ENCODE measurements at places on chromosomes 16 and 17.

DNA sequence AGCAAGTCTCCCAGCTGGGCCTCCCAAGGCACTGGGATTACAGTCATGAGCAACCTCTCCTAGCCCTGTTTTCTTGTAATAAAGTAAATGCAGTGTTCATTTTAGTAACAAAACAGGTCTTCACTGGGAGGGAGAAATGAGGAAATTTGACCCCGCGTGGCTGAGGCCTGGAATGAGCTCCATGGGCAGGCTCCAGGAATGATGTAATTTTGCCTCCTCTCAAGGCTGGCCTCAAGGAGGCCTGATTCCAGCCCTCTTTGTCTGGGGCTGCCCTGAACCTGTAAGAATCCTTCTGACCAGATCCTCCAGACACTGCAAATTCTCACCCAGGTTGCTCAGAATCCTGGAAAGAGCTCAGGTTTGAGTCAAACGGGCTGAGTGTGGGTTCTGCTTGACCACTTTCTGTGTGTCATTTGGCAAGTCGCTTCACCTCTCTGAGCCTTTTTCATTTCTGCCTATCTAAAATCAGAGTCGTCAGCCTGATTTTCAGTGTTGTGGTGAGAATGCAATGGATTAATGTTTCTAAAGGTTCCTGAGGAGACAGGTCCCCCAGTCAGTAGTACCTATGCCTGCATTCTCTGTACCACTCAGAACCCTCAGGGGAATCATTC is 57.1 kb downstream of the RAB11FIP4 start:
- no peak for DNase-seq

- no peak for DNase-seq
These were observed 184.9 kb downstream of the HS3ST3A1 start for GRCh38 chr17:13416748-13417363.

DNA sequence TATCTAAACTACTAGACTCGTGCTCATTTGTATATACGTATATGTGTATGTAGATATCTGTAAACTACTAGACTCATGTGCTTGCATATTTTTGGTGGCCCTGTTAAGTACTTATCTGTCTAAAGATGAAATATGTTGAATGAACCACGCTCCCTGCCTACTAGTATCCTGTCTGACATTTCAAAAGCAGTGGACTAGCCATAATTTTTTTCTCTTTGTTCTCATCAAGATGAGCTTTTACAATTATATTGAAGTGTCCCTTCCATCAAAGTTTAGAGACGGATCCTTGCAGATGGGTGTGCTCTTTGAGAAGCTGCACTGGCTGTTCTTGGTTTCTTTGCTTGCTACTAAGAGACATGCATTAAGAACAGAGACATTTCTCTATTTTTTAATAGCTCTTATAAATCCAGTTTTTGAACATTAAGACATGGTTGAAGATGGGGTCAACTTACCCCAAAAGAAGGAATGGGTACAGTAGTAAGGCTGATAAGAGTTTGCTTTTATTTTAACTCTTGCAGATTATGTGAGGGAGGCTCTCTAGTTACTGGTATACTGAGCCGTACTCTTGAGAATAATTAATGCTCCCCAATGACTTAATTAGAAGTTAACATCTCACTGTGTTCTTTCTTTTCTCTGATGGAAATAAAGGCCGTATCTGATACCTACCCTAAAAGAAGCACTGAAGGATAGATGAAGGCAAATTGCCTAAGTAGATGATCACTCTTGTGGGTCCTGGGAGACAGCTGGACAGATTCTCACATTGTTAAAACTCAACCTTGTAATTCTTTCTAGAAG is 3.4 kb downstream of the CNTNAP4 start:
- no peak for DNase-seq

DNA sequence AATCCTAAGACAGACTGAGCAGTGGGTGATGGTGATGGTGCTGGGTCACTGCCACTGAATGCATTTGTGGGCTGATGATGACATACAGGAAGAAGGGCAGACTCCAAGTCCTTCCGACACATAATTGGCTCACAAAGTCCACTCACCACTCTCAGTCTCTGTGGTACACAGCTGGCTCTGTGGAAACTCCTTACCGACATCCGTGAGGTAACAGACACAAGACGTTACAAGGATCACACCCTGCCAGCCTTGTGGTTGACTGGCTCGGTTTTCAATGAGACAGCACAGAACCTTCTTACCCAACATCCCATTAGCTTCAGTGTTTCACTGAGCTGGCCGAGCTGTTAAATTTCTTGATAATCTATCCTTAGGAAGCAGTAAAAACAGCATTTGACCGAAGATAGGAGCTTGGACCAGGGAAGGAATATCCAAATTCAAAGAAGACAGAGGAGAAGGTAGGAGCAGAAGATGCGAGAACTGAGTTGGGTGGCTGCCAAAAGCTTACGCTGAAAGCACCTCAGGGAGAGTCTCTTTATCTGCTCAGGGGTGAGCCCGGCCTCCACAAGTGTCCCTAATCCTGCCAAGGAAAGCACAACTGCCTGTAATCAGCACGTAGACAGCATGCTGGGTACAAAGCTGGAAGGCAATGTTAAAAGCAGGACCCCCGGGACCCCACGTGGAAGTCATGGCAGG is 5.5 kb upstream of the MXRA7 start:
- peak; percentile 99 for DNase-seq

DNA sequence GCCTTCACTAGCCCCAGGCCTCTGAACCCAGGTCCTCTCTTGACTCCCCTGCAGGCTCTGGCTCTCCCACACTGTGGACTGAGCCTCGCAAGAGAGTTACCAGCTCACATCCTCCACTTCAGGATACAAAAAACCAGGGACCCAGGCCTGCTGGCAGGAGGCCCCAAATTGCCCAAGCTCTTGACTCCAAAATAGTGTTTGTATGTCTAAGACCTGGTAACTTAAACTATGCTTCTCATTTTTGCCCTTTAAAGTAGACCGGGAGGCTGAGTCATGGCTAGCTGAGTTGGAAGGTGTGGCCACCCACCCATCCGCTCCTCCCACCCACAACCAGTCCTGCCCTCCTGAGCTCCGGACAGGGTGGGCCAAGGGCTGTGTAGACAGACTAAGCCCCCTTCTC is 250.0 kb downstream of the SOX9 start:
- no peak for DNase-seq

GRCh38 chr17:79258843-79259242 is 184.2 kb downstream of the ENGASE start:
- DNase-seq, result no peak

- DNase-seq, result no peak
These were observed 54.1 kb upstream of the NACA2 start for GRCh38 chr17:61644800-61645774.

- no peak for DNase-seq
These were observed 12.4 kb downstream of the RNF40 start for GRCh38 chr16:30774367-30775130.

DNA sequence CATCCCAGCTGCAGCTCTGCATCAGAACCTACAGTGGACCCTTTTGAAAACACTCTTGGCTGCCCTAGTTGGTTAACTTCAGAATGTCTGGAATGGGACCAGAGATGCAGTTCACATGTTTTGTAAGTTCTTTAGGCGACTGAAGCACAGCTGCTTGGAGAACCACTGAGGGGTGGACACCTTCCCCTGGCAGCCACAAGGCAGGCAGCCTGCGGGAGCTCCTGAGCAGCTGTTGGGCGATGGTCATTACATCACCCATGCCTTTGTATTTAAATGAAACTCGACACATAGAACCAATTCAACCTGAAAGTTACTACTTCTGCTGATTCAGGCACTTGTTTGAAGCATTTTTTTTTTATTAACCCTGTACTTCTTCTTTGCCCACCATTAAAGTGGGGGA is 151.5 kb downstream of the LGALS9B start:
- no peak for DNase-seq

- DNase-seq, result no peak
These were observed 109.2 kb upstream of the NUDT7 start for GRCh38 chr16:77613095-77613494.

DNA sequence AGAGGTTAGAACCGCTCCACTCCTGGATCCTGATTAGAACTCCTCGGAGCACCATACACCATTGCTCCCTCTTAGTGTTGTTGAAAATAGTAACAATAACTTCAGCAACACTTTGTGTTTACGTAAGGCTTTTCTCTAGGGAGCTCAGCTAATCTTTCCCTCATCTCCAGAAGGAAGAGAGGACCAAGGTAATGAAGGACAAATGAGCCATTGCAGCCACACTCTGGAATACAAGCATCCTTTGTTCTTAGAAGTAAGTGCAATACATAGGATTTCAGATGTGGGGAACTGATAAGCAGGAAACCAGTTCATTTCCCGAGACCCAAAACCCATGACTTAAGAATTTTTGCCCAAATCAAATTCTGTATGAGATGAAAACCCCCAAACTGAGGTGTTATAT is 22.9 kb upstream of the ZNF652 start:
- no peak for DNase-seq

- DNase-seq, result no peak
These were observed 41.3 kb upstream of the DNAH17 start for GRCh38 chr17:78618264-78619066.
